ENCODE measurements at places on chromosomes 5 and 9.

DNA sequence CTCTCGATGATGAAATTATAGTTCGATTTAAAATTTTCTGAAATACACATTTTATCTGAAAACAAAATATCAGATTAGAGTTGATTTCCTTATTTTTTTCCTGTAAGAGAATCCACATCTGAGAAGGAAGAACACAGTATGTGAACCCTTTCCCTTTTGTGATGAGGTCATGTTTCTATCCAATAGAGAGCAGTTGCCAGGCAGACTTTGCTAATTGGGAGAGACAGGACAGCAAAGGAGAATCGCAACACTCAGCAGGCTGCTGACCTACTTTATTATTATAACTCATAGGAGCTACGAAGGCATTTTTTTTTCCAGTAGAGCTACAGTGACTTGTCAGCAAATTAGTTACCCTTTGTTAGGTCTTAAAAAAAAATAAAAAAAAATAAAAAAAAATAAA is 242.1 kb downstream of the HCN1 start:
- no peak for DNase-seq

- DNase-seq: no peak
Observed at GRCh38 chr5:142743592-142744441, 26.4 kb upstream of the ARHGAP26 start.

- no peak for DNase-seq
Observed at GRCh38 chr5:156920861-156921431, 42.1 kb downstream of the TIMD4 start.

- no peak for DNase-seq
Observed at GRCh38 chr9:31334837-31335528, 1049.5 kb upstream of the ACO1 start.

DNA sequence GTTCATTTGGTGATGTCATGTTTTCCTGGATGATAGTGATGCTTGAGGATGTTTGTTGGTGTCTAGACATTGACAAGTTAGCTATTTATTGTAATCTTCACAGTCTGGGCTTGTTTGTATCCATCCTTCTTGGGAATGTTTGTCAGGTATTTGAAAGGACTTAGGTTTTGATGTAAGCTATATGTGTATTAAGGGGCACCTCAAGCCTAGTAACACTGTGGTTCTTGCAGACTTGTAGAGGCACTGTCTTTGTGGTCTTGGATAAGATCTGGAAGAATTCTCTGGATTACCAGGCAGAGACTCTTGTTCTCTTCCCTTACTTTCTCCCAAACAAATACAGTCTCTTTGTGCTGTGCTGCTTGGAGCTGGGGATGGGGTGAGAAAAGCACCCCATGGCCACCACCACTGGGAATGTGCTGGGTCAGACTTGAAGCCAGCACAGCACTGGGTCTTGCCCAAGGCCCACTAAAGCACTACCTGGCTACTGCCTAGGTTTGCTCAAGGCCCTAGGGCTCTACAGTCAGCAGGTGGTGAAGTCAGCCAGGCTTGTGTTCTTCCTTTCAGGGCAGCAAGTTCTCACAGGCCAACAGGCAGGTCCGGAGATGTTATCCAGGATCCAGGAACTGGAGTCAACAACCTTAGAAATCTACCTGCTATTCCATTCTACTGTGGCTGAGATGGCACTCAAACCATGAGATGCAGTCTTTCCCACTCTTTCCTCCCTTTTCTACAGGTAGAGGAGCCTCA is 49.3 kb upstream of the GNA14 start:
- no peak for DNase-seq

DNA sequence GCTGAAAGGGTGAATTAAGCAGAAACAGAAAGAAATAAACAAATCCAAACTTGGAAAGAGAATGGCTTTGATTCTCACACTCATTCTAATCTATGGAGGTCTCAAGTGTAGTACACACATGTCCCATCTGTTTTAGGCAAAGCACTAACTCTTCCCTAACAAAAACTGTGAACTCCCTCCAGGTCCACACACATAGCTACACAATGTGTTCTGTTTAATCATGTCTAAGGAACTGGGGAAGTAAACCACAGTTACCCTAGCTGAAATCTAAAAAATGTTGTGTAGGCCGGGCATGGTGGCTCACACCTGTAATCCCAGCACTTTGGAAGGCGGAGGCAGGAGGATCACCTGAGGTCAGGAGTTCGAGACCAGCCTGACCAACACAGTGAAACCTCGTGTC is 118.7 kb upstream of the FST start:
- DNase-seq: no peak

- DNase-seq: no peak
Observed at GRCh38 chr5:17174965-17175364, 42.5 kb upstream of the BASP1 start.
